ENCODE measurements at places on chromosomes 4 and X. TPM values are rescaled to one million over a fixed set of nuclear protein-coding genes. Genes with fewer than 3 reads are reported as not detected.

Gene POU4F2
- not detected for total RNA-seq

Gene BMPR1B
- not detected for total RNA-seq

DNA sequence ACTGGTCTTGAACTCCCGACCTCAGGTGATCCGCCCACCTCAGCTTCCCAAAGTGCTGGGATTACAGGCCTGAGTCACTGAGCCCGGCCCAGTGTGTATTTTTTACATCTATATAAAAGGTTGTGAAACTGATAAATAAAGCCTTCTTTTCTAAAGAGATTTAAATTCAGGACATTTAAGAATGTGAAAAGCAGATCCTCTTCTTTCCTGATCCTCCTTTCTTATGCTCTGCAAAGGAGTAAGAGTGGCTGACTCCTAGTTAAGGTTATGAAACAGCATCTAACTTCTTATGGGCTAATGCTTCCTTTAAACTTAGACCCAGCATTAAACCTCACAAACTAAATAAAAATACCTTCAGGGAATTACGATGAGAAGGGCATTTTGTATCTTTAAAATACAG lies 197.7 kb upstream of the MAB21L2 start:
- H3K4me1 ChIP-seq, result peaks cover 2% of the 10 kb centered on the region
- no peak overlapping the region for H3K27ac ChIP-seq
- H3K36me3 ChIP-seq, result peaks cover 3% of the 10 kb centered on the region
- no peak for DNase-seq
- H3K4me3 ChIP-seq, result no peak overlapping the region

Gene FAAH2
- total RNA-seq, result 8.2 TPM

Gene PNMA6A
- total RNA-seq, result 0.52 TPM

GRCh38 chr4:35559559-35560365 lies 684.6 kb downstream of the ARAP2 start:
- H3K27me3 ChIP-seq, result no peaks in the 10 kb centered on the region
- H3K4me3 ChIP-seq, result no peak overlapping the region
- no peaks in the 10 kb centered on the region for H3K36me3 ChIP-seq
- DNase-seq, result no peak

GRCh38 chr4:73586666-73587065 lies 33.6 kb downstream of the RASSF6 start:
- H3K4me1 ChIP-seq, result no peaks in the 10 kb centered on the region
- H3K27ac ChIP-seq, result no peak overlapping the region
- DNase-seq, result no peak

DNA sequence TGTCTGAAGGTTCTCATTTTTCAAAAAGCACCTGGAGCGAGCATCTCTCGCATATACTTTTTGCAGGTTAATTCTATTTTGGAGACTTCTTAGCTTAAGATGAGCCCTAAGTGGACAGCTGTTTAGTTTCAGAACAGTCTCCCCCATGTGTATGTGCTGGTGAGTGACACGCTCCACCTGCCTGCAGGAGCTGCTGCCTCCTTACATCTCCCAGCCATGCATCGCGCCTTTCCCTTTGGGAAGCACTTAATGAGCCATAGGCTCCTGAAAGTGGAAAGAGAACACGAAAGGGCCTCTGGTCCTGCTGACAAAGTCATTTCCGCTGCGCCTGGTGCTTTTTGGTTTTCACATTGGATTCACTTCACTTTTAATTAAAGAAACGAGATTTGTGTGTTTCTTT lies 56.1 kb downstream of the TRIML2 start:
- no peaks in the 10 kb centered on the region for H3K36me3 ChIP-seq
- no peak overlapping the region for H3K4me3 ChIP-seq
- no peak for DNase-seq
- no peaks in the 10 kb centered on the region for H3K27me3 ChIP-seq

Gene BEX1
- 0.81 TPM for total RNA-seq

DNA sequence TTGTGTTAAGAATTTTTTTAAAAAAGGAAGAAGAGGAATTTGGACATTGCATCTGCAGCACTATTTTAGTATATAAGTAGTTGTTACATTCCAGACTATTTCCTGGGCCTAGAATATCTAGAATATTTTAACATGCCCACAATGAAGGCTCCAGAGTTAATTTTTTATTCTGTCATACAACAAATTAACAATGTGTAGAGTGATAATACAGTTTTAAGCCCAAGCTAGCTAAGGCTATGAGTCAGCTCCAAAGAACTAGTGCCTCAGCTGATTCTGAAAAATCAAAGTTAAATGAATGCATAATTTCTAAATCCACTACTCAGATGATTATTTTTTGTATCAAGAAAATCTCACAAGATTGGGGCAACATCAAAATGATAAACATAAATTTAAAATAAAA lies 231.4 kb downstream of the PRDM5 start:
- H3K36me3 ChIP-seq, result no peaks in the 10 kb centered on the region
- no peak overlapping the region for H3K27ac ChIP-seq
- no peak for DNase-seq
- no peaks in the 10 kb centered on the region for H3K4me1 ChIP-seq

All from T-helper 17 cell (primary cell).